ENCODE measurements at places on chromosomes 11 and 22.
A peak's percentile ranks its signal among the peaks of the same experiment; 100 is the strongest.

DNA sequence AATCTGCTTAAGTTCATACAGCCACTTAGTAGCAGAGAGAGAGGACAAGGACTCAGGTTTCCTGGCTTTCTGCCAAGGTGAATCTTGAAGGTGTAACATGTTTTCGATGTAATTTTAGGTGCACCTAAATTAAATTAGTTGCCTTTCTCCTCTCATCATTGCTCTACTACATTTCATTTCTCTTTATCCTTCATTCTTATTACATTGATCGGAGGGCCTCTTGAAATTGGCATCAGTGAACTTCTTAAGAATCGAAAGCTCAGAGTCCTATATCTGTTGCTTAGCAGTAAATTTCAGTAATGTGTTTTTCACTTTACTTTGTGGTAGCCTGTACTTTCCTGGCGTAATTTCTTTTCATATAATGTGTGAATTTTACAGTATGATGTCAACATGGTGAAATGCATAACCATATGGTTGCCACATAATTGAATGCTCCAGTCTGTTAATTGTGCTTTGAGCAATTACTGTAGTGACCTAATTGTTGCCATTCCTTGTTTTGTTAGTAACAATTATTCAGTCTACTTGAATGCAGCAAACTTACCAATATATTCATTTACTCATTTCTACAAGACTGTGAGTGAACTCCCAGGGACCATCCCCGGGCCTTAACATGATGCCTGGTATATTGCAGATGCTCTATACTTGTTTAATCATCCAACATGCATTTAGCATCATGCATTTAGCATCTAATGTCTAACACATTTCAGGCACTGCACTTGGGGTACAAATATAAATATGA, 138.1 kb downstream of the MAML2 start:
- peak; percentile 57 for DNase-seq

GRCh38 chr11:86047275-86047991, 21.5 kb downstream of the PICALM start:
- peak; percentile 77 for DNase-seq

DNA sequence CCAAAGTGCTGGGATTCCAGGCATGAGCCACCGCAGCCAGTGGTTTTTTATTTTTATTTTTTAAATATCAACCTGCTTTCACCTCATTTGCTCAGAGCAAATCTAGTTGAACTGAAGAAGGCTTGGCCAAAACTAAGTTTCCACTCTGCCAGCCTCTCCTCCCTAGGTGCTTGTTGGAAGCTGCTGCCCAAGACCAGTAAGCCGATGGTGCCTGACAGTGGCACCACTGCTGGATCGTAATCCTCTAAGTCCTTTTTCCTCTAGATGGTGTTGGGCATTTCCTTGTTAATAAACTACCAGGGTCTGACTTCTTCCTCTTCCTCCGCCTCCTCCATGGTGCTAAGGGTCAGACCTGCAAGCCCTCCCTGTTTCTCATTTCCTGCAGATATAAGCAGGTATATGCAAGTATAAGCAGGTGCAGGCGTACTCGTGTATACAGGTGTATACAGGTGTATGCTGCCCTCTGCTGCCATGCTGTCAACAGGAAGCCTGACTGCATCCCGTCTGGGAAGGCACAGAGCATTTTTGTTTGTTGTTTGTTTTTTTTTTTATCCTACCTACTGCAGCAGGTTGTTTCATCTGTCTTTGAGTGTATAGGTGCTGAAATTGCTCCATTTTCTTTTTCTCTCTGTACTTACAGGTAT, 1.6 kb downstream of the NADSYN1 start:
- DNase-seq: no peak

- DNase-seq: peak; percentile 61
Measured at GRCh38 chr22:42912059-42912458, 55.0 kb upstream of the ARFGAP3 start.

DNA sequence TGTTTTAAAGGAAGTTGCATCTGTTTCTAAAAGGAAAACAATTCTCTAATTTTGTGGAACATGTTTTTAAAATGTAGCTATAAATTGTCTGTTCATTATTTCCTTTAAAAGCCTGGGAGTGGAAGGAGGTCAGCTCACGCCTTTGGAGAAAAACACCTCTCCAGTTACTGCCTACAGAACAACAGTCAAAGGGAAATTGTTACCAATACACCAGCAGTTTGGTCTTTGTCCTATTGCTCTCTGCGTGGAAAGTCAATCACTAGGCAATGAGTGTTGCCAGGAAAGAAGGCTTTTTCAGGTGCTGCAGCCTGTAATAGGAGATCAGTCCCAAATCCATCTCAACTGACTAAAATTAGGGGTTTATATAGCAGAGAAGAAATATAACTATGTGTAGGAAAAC, 22.2 kb downstream of the SVIP start:
- no peak for DNase-seq

DNA sequence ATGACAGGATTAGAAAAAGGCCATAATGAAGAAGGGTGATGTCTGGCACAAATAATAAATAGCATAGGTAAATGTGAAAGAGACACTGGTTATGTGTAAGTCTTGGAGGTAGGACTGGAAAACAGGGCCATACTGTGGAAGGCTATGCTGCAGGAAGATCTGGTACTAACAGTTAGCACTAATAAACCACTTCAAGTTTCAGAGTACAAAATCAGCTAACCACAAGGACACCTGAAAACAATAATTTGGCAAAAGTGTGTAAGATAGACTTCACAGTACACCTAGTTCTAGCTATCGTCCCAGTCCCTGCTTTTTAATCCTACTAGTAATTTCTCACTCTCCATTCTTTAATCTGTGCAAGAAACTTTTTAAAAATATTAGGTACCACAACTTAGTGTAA, 44.3 kb downstream of the CWF19L2 start:
- no peak for DNase-seq

- peak; percentile 94 for DNase-seq
Measured at GRCh38 chr22:38317122-38317994, at the start of gene CSNK1E. Gene CSNK1E (minus strand): TSS chr22:38317433. CDS start chr22:38314157, 3,276 bp downstream.

- no peak for DNase-seq
Measured at GRCh38 chr11:1565173-1565903, 6.7 kb downstream of the DUSP8 start.

All from suppressor macrophage treated with lipopolysaccharide for 1 hour (primary cell).